ENCODE measurements at places on chromosomes 3 and 15.

DNA sequence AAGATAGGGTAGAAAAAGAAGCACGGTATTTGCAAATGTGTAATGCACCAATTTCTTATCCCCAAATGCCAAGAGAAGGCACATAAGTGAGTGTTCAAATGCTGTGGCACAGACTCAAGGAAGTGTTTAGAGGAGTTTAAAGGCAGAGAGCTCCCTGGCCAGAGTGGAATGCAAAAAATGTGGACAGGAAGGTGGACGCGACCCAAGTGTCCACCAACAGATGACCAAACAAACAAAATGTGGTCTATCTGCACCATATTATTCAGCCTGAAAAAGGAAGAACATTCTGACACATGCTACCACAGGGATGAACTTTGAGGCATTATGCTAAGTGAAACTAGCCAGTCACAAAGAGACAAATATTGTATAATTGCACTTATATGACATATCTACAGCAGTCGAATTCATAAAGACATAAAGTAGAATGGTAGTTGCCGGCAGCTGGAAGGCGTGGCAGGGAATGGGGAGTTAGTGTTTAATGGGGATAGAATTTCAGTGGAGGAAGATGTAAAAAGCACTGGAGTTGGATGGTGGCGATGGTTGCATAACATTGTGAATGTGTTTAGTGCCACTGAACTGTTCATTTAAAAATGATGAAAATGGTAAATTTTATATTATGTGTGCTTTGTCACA lies 126.6 kb downstream of the SRGAP3 start:
- no peak for DNase-seq

GRCh38 chr3:10459954-10460754 lies 45.2 kb downstream of the ATP2B2 start:
- DNase-seq: peak; percentile 98

DNA sequence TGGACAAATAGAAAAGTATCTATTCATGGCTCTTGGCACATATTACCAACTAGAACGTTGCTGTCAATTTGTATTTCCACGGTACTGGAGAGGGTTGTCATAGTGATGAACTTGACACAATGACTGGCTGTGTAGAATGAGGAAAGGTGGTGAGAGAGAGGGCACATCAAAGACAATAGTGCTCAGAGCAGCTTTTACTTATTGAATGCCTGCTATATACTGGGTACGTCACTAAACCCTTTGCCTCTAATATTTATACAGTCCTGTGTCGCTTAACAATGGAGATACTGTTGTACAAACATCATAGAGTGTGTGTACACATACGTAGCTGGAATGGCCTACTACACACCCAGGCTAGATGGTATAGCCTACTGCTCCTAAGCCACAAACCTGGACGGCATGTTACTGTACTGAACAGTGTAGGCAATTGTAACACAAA lies 8.3 kb downstream of the TMPRSS7 start:
- no peak for DNase-seq

GRCh38 chr3:38605981-38606380 lies 43.5 kb downstream of the SCN5A start:
- no peak for DNase-seq

- no peak for DNase-seq
These were observed 568 bp downstream of the CDHR4 start for GRCh38 chr3:49799105-49799504.

DNA sequence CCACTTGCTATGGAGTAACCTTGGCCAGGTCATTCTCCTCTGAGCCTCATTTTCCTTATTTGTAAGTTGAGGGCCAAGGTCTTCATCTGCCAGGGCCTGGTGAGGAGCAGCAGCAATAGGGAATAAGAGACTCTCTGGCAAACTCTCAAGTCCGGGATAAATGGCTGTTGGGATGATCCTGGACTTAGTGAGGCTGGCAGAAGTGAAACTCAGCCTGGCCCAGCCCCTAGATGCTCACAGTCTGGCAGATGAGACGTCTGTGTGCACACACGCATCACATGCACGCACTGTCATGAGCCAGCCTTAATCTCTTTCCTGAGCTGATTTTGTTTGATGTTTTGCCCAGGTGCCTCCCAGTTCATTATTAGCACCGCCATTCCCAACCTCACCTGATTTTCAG lies 26.8 kb downstream of the SLC6A6 start:
- no peak for DNase-seq

DNA sequence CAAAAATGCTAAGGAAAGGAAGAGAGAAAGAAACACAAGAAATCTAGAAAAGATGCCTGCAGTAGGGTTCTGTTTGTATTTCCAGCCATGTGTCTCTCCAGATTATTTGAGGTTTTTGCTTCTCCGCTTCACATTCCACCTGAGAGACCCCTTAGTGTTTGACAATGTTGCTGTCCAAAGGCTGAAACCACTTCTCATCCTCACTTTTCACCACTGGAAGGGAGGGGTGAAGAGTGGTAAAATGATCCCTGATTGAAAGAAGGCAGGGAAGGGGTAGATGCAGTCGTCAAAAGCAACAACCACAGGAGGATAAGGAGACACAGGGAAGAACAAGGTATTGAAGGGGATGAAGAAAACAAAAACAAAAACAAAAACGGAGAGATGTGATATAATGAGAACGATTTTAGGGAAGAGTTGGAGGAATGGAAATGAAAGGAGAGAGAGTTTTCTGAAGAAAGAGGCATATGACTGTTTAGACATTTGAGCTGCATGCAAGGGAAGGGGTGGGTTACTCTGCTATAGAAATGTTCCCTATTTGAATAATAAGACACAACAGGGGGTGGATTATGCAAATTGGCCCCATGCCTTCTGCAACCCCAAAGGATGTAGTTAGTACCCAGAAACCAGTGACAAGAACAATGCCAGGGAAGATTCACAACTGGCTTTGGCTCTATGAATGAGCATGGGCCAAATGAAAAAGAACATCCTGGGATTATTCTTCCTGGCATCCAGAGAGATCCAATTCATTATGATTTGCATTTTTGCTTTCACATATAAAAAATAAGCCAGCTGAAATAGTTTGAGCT lies 235.9 kb downstream of the GAP43 start:
- DNase-seq: peak; percentile 18

DNA sequence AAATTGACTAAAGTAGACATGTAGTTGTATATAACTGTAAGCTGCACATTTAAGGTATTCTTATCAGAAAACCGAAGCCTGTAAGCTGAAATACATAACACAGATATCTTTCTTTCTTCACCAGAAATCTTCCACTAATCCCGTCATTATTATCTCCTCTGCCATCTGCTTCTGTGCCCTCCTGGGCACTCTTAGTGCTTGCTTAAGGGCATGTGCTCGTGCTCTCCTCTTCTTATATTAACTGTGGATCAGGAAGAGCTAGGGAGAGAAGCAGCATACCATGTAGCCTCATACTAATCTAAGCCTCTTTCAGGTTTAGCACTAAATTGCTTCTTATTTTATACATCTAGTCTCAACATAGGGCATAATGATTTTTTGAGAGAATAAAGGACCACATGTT lies 60.8 kb downstream of the RIOX2 start:
- no peak for DNase-seq

DNA sequence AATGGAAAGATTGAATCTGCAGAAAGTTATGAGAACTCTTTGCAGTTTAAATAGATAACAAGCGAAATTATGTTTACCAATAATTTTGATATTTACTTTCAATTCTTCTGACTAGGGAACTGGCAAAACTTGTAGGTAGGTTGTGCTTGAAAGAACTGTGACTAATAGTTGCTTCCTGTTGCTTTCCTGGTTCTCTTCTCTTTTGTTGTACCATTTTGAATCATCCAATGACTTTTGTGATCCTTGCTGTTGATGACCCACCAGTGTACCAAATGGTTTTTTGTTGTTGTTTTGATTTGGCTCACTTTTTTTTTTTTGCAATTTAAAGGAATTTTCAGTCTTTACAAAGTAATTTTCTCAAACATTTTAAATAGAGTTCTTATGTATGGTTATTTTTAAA lies 64.9 kb upstream of the DCBLD2 start:
- no peak for DNase-seq

DNA sequence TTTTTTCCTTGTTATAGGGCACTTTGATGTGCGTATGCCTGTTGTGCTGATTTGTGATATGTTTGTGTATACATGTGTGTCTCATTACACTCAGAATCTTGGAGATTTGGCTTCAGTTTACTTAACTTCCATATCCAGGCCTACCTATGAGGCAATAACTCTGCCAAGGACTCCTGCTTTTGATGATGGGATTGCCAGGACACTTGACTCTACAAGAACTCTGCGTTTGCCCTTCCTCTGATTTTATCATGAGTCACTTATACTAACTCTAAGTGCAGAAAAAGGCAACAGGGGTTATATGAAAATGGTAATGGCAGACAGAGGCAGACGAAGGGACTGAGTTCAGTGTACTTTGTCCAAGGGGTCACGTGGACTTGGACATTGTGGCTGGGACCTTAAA lies 33.6 kb downstream of the MCTP2 start:
- no peak for DNase-seq

All from WTC11 (cell line).